ENCODE measurements at places on chromosomes 12 and 14.
A peak's percentile ranks its signal among the peaks of the same experiment; 100 is the strongest.

DNA sequence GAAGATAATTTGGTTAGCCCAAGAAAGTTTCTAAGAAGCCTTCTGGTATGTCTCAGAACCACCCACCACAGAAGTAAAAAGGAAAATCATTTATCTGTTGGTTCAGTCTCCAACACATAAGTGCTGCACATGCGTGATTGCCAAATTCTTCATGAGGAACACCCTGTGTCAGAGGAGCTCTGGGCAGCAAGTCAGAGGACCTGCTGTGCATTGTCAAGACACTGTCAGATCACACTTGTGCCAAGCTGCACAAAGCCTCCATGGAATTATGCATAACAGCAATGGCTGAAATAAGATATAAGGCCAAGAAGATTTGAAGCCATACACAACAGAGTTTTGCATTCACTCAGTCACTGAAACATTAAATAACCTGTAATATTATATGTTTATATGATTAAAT, 1304.7 kb upstream of the FLRT2 start:
- no peak for DNase-seq

DNA sequence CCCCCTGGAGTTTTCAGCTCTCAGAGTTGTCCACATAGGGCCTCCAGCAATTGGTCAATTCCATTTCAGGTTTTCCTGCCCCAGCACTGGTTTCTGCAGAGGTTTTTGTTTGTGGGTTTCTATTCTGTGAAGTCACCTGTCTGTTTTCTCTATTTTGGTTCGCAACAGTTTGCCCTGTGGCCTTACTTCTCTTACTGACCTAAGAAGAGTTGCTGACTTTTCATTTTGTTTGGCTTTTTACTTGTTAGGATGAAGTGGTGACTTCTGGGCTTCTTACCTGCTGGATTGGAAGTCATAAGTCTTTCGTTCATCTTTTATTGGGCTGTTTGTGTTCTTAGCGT, 196.4 kb upstream of the PARP11 start:
- DNase-seq = no peak

DNA sequence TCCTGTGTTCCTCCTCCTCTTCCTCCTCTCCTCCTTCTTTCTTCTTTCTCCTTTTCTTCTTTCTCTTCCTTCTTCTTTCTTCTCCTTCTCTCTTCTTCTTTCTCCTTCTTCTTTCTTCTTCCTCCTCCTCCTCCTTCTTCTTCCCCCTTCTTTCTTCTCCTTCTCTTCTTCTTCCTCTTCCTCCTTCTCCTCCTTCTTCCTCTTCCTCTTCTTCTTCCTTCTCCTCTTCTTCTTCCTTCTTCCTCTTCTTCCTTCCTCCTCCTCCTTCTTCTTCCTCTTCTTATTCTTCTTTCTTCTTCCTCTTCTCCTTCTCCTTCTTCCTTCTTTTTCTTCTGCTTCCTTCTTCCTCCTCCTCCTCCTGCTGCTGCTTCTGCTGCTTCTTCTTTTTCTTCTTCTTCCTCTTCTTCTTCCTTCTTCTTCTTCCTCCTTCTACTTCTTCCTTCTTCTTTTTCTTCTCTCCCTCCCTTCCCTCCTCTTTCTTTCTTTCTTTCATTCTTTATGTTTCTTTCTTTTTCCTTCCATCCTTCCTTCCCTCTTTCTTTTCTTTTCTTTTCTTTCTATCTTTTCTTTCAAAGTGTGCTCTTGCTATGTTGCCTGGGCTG, 19.0 kb downstream of the C12orf71 start:
- DNase-seq = no peak

DNA sequence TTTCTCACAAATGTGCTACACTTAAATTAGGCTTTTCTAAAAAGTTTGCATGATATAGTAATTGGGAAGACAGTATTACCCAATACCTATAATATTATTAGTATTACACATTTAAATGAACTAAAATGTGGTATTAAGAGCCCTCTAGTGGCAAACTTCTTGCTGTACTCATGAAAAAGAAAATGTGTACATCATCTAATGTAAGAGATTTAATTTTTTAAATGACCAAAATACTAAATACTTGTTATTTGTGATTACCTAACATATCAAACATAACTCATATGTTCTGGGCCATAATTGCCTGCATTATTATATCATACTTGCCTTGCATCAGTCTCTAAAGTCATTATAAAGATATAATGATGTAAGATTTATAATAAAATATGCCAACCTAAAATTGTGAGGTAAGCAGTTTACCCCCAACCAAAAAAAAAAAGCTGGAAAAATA, 64.2 kb downstream of the DNAI7 start:
- no peak for DNase-seq

GRCh38 chr12:31999692-32000091, 40.5 kb downstream of the RESF1 start:
- DNase-seq = no peak

DNA sequence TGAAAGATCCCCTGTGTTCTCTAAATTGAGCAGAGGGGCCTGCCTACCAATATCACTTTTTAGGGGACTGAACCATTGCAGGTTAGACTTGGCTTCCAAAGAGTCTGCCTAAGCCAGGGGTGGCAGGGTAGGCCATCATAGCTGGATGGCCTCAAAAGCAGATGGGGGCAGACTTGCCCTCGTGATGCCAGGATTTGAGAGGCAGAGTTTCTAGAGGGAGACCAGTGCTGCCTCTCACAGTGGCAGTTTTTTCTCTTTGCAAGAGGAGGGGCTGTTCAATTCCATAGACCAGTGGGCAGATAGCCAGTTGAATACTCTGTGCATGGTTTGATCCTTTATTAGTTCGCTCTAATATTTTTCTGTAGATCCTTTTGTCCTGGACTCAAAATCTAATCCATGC, 23.8 kb upstream of the SMCO2 start:
- DNase-seq = no peak

- no peak for DNase-seq
These were observed 1.7 kb downstream of the EVL start for GRCh38 chr14:100066962-100067361.

GRCh38 chr12:2443776-2444175, 351.0 kb upstream of the FKBP4 start:
- no peak for DNase-seq

DNA sequence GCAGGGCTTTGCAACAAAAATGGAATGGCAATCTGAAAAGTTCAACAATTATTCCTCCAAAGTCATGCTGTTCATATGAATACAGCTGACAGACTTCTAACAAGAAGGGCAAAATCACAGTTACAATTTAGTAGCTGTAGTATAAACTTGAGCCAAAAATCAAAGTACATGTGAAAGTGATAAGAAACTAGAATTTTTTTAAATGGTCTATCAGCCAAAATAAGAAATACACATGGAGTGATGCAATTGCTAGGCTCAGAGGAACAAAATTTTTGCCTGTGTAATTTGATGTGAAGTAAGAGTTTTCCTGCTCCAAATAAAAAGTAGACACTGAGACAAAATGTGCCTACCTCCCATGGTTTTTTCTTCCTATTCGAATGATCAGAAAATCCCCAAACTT, 167.7 kb upstream of the CDKN3 start:
- no peak for DNase-seq

GRCh38 chr14:69045857-69046475, 66.9 kb upstream of the ACTN1 start:
- DNase-seq = no peak

DNA sequence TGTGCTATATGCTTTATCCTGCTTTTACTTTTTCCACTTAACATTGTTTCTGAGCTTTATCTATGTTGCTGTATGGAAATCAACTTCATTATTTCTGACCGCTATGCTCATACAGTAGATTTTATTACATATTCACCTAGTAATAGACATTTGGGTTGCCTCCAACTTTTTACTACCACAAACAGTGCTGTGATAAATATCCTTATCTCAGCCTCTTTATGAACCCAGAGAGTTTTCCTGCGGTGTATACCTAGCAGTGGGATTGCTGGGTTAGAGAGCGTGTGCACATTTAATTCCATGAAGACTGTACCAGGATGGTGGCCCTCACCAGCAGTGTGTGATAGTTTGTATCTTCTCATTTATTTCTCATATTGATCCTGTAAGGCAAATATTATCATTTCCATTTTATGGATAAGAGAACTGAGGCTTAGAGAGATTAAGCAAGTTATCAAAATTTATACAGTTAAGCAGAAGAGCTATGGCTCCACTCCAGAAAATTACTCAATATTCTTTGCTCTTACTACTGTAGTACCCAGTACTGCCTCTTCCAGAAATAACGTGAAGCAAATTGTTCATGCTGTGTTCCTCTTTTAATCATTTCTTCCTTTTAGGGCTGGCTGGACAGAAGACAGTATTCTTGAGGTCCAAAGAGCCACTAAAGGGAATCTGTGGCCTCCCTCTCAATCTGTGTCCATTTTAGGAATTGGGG, 26.3 kb upstream of the CISTR start:
- no peak for DNase-seq

DNA sequence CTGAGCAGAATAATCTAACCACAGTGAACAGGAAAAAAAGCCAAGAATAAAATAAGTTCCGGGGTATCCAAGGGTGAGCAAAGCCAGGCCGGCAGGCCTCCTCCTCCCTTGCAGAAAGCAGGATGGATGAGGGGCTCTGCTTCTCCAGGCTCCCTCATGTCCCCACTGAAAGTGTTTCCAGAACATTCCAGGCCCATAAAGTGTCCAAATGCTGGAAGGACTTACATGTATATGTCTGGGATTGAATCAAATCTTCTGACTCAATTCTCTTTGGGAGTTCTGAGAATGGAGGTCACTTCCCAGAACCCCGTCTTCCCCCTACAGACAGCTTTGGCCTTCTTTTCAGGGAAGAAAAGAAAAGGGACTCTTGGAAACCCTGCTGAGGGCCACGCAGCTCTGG, 25.0 kb upstream of the BDKRB1 start:
- DNase-seq = no peak

- no peak for DNase-seq
These were observed 19.5 kb upstream of the NUBPL start for GRCh38 chr14:31541702-31542101.

- DNase-seq = peak; percentile 91
These were observed 1.0 kb downstream of the NACA start for GRCh38 chr12:56723889-56724700.

Measured in vagina (tissue), 2 donors.